Fibroblast of skin of scalp (primary cell): ENCODE measurements at places on chromosomes 3 and 15.

DNA sequence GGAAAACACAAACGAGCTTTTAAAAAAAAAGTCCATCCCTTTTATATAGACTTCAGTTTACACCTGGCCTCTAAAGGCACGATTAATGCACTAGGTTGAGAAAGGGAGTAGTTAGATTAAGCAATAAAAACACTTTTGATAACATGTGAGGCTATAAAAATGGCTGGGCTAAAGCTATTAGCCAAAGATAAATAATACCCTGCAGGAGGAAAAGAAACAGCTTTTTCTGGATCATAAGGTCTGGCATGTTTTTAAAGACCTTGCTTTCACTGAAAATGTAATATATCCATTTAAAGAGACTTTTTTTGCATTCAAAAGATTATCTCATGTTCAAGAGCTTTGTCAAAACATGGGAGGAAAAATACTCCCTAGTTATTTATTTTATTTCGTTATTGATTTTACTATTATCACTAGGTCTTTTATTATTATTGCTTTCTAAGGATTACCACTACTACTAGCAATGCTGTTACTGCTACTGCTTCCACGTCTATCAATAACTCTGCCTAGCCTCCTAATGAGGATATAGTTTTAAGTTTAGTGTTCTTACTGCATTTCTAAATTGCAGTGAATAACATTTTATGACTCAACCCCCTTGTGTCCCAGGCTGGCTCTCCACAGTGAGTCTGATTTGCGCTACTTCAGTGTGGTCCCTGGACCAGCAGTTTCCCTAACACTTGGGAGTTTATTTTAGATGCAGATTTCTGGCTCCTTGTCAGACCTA, 93.4 kb downstream of the THRB start:
- DNase-seq: peak; percentile 26

GRCh38 chr15:77287385-77287784, 132.5 kb downstream of the PEAK1 start:
- no peak for DNase-seq

DNA sequence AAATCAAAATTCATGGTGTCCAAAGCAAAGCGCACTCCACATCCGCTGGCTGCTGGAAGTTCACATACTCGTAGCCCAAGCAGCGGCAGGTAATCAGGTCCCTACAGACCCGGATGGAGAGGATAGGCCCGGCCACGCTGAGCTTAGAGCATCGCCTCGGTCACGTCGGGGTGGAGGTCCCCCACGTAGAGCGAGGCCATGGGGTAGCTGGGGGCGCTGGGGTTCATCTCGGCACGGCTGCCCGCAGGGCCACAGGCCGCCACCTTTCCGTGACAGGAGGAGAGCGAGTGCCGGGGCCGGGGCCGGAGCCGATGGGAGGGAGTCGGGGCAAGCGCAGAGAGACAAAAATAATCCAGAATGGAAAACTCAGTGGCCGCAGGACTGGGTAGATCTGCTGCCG, 16.1 kb upstream of the STRIT1 start:
- no peak for DNase-seq

GRCh38 chr3:134795746-134796280, 753 bp downstream of the EPHB1 start:
- DNase-seq: peak; percentile 8

DNA sequence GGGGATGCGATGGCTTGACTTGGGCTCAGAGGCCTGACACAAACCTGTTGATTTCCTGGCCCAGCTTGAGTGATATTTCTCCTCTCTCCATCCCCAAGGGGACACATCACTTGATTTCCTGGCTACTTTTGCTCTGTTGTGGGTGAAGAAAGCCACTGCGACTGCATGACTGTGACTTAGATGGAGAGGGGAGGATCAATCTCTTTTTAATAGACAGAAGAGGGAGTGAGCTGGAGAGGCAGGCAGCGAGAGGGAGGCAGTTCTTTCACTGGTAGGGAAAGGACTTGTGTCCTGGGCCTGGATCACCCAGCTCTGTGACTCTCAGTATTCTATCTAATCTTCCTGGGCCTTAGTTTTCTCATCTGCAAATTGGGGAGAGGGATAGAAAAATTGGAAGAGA, 189.8 kb upstream of the RGMA start:
- DNase-seq: no peak

DNA sequence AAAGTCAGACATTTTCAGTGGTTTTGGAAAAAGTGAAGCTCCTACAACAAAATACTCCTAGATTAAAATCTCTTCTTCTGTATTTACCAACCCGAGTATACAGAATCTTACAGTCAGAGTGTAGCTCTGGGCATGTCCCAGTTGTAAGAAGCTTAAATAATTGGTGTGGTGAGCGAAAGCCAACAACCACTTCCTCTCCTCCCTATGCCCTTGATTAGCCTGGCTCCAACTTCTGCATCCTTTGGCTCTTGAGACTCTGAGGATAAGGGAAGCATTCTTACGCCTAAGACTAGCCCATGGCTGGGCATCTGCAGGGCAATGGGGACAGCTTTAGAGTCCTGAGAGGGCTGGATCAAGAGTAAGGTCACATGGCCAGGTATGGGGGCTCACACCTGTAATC, 25.5 kb downstream of the RFT1 start:
- no peak for DNase-seq

GRCh38 chr15:98953968-98954367, 53.6 kb downstream of the PGPEP1L start:
- no peak for DNase-seq

DNA sequence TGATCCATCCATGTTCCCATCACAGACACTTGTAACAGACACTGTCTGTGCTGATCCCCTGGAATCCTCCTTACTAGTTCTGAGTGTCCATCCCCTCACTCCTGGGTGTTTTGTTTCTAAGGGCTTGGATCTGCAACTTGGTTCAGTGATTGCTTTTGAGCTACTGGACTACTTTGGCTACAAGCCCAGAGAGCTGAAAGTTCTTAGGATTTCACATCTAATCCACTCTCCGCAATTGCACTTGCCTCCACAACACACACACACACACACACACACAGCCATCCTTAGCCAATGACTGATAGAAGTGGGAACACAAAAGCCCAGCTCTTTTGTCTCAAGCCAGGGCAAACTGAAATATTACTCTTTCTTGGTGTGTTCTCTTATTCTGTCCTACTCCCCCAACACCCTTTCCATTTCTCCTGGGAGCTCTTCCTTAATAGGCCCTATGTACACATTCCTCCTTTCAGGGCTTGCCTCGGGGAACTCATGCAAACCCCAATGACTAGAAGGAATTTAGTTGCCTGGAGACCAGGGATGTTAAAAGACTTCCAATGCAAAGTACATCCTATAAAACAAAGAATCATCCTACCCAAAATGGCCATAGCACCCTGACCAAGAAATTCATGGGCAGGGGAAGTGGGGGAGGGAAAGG, 206.1 kb upstream of the UBE2E2 start:
- peak; percentile 7 for DNase-seq

GRCh38 chr3:139202226-139202958, 141.4 kb upstream of the MRPS22 start:
- DNase-seq: no peak

GRCh38 chr3:58009026-58009748, 965 bp downstream of the FLNB start:
- DNase-seq: no peak

DNA sequence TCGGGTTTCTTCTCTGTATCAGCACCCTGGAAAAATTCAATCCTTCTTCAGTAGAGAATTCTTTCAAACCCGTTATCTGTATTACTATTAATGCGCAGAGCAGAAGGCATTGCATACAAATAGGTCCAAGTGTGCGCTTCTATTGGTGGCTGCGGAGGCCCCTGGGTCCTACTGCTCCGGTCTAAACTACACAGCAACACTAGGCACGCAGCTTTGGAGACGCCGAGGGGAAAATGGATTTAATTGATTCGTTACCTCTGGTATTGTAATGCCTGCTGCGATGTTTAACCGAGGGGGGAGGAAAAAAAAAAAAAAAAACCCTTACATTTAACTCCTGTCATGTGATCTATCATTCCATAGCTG, at the start of gene ROBO1:
TSS of gene ROBO1 (minus strand) at position 94 of the 363 bp plus-strand sequence.
- DNase-seq: peak; percentile 3

GRCh38 chr3:12655701-12656100, 8.2 kb downstream of the RAF1 start:
- no peak for DNase-seq

- peak; percentile 19 for DNase-seq
Measured at GRCh38 chr3:12395349-12396012, 88.8 kb upstream of the TSEN2 start.

- peak; percentile 71 for DNase-seq
Measured at GRCh38 chr15:92365084-92365483, 28.6 kb upstream of the ST8SIA2 start.

GRCh38 chr15:42151141-42151561, 5.3 kb downstream of the PLA2G4F start:
- DNase-seq: no peak

DNA sequence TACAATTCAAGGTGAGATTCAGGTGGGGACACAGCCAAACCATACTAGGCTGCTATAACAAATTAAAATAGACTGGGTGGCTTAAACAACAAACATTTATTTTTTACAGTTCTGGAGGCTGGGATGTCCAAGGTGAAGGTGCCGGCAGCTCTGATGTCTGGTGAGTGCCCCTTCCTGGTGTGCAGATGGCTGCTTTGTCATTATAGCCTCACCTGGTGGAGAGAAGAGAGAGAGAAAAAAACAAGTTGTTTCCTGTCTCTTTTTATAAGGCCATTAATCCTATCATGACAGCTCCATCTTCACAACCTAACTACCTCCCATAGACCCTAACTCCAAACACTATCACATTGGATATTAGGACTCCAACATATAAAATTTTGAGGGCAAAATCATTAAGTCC, 279.7 kb downstream of the ZIC1 start:
- no peak for DNase-seq

DNA sequence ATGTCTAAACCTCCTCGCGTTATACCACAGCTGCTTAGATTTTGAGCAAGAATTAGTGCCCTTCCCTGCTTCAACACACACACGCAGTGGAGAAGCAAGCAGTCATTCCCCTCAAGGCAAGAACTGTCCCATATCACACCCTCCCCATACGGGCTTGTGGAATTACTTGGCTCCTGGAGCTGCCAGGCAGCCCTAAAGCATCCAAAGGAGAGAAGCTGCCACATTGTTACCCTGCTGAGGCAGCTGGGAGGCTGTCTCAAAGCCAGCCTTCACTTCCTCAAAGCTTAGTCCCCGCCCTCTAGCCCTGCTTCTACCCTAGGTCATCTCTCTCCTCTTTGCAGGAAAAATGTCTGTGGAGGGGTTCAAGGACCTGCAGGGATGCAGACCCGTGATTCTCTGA, 153.4 kb downstream of the RORA start:
- DNase-seq: no peak

DNA sequence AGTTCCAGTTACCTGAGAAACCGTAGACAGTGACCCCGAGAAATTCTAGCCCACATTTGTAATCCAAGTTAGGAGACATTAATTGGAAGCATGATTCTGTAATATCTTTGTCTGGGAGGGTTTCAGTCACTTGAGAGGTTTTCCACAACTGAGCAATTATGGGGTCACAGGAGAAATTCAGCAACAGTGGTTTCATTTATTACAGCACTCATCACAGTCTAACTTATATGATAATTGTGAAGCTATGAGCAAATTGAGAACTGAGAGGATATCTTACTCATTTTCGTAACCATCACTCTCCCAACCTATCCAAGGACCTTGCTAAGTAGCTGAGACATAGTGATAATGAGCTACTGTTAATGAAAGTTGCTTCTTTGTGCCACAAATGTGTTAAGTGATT, 328.5 kb upstream of the PPP2R3A start:
- DNase-seq: no peak

- DNase-seq: no peak
Measured at GRCh38 chr3:34727700-34728099, 911.6 kb upstream of the ARPP21 start.

DNA sequence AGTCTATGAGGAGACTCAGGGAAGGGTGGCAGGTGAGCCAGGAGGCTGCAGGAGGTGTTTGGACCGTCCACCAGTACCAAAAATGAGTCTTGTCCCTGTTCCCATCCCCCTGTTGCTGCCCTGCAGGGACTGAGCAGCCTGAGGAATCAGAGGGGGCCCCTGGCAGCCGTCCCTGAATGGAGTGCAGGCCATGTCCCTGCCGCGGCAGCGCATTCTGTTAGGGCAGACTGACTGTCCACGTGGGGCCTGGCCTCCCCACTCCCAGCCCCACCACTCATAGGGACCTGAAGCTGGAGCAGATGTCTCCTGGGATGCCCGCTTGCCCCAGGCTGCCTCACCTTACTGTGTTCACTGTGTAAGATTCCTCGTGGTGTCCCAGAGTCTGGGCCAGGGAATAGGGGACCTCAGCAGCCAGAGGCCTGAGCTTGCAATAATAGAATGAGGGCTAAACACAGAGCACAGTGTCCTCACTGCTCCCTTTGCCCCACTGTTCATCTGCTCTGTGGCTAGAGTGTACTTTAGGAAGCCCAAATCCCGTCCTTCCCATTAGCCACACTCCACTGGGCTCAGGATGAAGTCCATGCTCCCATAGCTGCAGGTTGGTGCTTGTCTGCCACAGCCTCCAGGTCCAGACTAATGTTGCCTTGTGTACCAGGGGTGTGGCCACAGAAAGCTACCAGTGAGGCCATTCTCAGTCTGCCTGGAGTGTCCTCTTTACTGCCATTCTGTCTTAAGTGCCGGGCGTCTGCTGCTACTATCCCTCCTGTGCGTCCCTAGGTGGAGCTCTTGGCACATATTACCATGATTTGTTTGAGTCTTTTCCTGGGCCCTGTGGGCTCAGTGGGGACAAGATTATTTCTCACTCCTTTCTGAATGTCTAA, 63.2 kb downstream of the HCN4 start:
- peak; percentile 71 for DNase-seq

DNA sequence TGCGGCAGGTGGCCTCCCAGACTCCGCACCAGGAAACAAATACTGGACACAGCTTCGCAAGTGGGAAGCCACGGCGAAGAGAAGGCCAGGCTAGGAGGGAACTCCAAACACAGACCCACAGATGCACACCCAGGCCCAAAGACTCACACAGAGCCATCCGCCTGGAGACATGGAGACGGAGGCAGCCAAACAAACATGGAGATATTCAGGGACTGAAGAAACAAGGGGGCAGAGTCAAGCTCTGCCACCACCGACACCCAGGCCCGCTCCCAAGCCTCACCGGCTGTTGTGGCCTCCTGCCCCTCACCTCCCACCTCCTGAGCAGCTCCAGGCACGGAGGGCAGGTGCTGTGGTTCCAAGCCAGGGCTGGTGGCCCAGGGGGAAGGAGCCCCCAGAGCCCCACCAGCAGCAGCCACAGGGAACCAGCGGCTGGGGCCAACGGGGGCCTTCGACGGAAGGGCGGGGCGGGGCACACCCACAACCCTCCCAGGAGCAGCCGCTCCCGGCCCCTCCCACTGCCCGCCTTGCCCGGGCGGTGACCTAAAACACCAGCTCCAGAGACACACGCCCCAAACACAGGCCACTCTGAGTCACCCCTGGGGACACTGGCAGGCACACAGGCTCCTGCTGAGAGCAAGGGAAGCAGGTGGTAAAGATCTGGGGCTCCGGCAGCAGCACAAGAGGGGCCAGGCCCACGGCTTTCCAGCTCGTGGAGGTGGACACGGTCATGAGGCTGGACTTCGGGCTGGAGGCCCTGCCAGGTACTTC, 31.9 kb downstream of the TNK2 start:
- no peak for DNase-seq

- no peak for DNase-seq
Measured at GRCh38 chr15:43931790-43932435, 105.1 kb downstream of the WDR76 start.

- no peak for DNase-seq
Measured at GRCh38 chr3:127420829-127421228, 133.0 kb upstream of the PRR20G start.

- DNase-seq: no peak
Measured at GRCh38 chr15:82847703-82848102, 38.3 kb downstream of the WHAMM start.
